Upper lobe of right lung (tissue), 1 donor: ENCODE measurements at places on chromosomes 7 and 10. TPM values are rescaled to one million over a fixed set of nuclear protein-coding genes. Genes with fewer than 3 reads are reported as not detected.

INHBA gene
- total RNA-seq = 70.2 TPM

- no peak overlapping the region for H3K4me3 ChIP-seq
- H3K36me3 ChIP-seq = no peaks in the 10 kb centered on the region
- H3K27ac ChIP-seq = no peak overlapping the region
- peaks cover 64% of the 10 kb centered on the region for H3K4me1 ChIP-seq
- DNase-seq = no peak
Measured at GRCh38 chr10:124627866-124628675, 116.1 kb downstream of the FAM53B start.

- H3K4me3 ChIP-seq = no peak overlapping the region
- no peak overlapping the region for H3K27ac ChIP-seq
- DNase-seq = no peak
- H3K27me3 ChIP-seq = no peaks in the 10 kb centered on the region
Measured at GRCh38 chr10:131271966-131272365, 39.6 kb downstream of the TCERG1L start.

TMEM130 gene
- total RNA-seq = 20.0 TPM

DNA sequence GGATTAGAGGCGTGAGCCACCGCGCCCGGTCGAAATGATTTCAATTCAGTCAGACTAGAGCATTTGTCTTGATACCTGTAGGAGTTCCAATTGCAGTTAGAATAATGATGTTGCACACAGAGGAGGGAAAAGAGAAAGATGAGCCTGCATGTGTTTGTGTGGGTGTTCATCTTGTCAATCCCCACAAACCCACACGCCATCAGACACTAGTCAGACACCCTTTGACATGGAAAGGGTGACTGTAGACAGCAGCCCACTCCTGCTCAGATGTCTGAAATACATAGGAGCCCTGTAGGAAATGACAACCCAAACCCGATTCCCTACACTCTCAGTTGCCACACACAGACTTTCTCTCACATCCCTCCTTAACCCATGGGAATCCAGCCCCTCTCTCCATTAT lies 92.0 kb downstream of the ABLIM1 start:
- H3K27me3 ChIP-seq = no peaks in the 10 kb centered on the region
- H3K36me3 ChIP-seq = no peaks in the 10 kb centered on the region
- DNase-seq = no peak

MEOX2 gene
- 21.9 TPM for total RNA-seq

DNA sequence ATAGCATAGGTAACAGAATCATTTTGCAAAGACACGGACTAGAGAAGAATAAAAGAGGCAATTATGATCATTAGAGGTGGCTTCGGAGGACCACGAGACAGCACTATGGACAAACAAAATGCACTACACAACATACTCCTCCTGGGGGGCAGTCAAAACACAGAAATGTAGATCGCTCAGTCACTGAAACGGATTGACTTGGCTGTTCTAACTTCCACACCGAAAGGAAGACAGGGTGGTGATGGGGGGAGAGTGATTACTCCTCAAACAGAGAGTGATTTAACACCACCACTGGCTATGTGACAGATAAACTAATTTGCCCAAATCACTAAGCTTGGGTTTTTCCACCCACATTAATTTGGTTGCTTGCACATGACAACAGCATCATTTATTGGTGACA lies 14.1 kb upstream of the PPA1 start:
- no peak for DNase-seq
- H3K4me3 ChIP-seq = no peak overlapping the region
- no peak overlapping the region for H3K27ac ChIP-seq
- H3K36me3 ChIP-seq = no peaks in the 10 kb centered on the region
- H3K4me1 ChIP-seq = no peaks in the 10 kb centered on the region

GRCh38 chr7:921071-921461 lies 33.4 kb downstream of the ADAP1 start:
- H3K36me3 ChIP-seq = no peaks in the 10 kb centered on the region
- DNase-seq = peak; percentile 31
- peaks cover 7% of the 10 kb centered on the region for H3K4me1 ChIP-seq
- H3K4me3 ChIP-seq = no peak overlapping the region
- H3K27me3 ChIP-seq = no peaks in the 10 kb centered on the region

SPDYE2B gene
- not detected for total RNA-seq

IDI2 gene
- total RNA-seq = not detected

FIS1 gene
- 147 TPM for total RNA-seq

LUC7L2 gene
- 79.5 TPM for total RNA-seq

TRPV6 gene
- 0.38 TPM for total RNA-seq

DNA sequence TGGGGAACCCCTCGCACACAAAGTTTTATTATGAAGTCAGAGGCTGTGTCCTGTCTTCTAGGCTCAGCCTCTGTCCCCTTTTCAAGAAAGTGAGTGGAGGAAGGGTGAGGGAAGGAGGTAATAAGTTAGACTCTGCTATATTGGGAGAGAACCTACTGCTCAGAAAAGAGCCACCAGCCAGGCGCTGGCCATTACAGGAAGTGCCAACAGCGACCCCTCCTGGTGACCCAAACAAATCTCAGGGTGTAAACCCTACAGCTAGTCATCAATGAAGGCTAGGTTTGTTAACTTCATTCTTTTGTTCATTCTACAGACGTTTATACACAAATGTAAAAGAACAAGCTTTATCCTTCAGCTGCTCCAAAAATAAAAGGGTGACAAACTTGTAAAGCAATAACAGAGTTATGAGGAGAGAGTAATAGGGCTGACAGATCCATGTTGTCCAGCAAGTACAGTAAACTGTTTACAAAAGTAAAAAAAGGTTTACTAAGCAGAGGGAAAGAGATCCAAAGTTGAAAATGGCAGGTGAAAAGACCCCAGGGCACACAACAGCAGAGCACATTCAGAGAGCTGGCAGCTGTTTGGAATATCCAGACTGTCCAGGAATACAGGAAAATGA lies 82.7 kb downstream of the FAM204A start:
- H3K36me3 ChIP-seq = no peaks in the 10 kb centered on the region
- H3K4me1 ChIP-seq = no peaks in the 10 kb centered on the region
- H3K27ac ChIP-seq = no peak overlapping the region
- no peak for DNase-seq
- no peaks in the 10 kb centered on the region for H3K27me3 ChIP-seq
- no peak overlapping the region for H3K4me3 ChIP-seq

GRCh38 chr7:129095258-129095657 lies 40.3 kb upstream of the TNPO3 start:
- H3K27me3 ChIP-seq = peaks cover 3% of the 10 kb centered on the region
- H3K36me3 ChIP-seq = no peaks in the 10 kb centered on the region
- H3K27ac ChIP-seq = no peak overlapping the region

- no peak overlapping the region for H3K4me3 ChIP-seq
- H3K27ac ChIP-seq = no peak overlapping the region
- no peaks in the 10 kb centered on the region for H3K27me3 ChIP-seq
- DNase-seq = no peak
Measured at GRCh38 chr10:73556855-73557254, 34.3 kb downstream of the USP54 start.

- no peak overlapping the region for H3K27ac ChIP-seq
- no peaks in the 10 kb centered on the region for H3K4me1 ChIP-seq
- no peak overlapping the region for H3K4me3 ChIP-seq
- H3K36me3 ChIP-seq = no peaks in the 10 kb centered on the region
- H3K27me3 ChIP-seq = no peaks in the 10 kb centered on the region
Measured at GRCh38 chr7:144004703-144005102, 4.6 kb downstream of the OR6B1 start.

C7orf57 gene
- not detected for total RNA-seq

EN2 gene
- total RNA-seq = not detected
